CD4-positive, alpha-beta T cell treated with Interleukin-6 for 4 hours (primary cell): ENCODE measurements at places on chromosomes 5 and 9.

DNA sequence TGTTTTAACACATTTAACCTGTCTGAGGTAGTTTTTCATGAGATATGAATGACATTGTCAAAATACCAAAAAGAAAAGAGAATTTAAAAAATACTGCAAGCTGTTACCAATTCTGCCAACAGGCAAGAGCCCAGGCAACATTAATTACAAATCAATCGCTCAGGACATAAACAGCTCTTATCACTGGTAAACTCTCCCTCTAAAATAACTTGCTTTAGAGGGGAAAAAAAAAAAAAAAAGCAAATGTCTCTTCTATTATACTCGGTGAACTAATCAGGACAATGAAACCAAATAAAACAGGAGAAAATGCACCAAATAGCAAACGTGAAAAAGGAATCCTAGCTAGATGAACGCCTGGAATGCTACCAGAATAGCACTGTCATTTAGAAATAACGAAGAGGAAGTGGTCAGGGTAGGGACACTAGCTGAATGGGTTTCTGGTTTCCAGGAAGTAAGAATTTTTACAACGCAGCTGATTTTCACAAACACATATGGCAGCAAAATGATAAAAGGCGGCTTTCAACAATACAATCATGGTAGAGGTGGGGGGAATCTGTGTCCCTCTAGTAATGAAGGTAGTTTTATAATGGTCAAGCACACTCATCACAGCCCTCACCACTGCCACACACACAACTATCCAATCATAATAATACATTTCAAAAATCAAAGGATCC is 94.9 kb downstream of the DENND1A start:
- no peak for DNase-seq

- no peak for DNase-seq
Measured at GRCh38 chr5:39121922-39122321, 47.7 kb upstream of the RICTOR start.

- DNase-seq: no peak
Measured at GRCh38 chr5:127801751-127802476, 98.7 kb downstream of the CCDC192 start.

DNA sequence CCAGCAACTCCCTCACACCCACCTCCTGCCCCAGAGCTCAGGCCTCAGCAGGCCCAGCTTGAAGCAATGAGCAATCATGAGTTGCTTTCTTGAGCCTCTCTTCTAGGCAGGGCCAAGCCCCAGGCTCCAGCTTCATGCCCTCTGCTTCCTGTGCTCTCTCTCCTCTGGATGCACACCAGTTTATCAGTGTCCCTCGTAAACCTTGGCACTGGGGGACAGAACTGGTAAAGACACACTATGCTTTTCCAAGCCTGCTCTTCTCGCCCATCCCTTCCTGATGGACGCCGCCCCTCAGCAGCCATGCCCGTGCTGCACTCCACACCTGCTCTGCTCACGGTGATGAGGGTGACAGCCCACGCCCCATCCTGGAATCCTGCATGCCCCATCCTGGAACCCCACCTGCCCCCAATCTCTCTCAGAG is 49.4 kb upstream of the ORM1 start:
- DNase-seq: no peak

- no peak for DNase-seq
Measured at GRCh38 chr5:39189292-39189955, 29.9 kb downstream of the FYB1 start.

DNA sequence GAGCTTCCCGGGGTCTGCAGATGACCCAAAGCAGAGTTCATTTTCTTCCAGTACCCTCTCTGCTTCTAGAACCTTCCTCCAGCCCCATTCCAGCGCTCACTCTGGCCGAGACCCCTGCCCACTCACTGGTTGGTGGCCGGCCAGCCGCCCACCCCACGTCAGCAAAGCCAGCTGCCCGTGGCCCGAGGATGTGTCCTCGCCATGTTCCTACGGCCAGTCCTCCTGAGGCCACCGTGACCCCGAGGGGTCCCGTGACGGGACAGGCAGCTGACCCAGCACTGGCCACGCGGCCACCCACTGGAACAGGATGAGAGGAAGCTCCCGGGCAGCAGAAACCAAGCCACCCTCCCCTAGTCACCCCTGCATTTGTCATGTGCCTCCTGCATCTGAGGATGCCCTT is 39.1 kb upstream of the SLC6A19 start:
- DNase-seq: no peak

- DNase-seq: no peak
Measured at GRCh38 chr9:87683751-87684626, 41.9 kb upstream of the CTSL start.

GRCh38 chr9:93298498-93299417 is 114.8 kb downstream of the WNK2 start:
- DNase-seq: no peak

DNA sequence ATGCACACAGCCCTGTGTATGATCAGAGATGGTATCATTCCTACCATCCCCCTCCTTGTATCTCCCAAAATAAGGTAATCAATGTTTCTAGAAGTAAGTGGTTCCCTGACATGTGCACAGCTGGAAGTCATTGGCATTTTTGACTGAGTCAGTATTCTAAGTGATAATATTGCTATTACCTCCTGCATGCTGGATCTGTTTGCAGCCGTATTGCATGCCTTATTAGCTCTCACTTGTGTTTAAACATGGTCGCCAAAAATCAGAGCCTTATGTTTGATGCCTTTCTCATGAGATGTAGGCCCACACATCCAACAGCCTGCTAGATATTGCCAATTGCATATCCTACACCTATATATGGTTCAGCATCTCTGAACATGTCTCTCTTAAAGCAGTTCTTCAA is 254.3 kb downstream of the CDH12 start:
- DNase-seq: no peak

- no peak for DNase-seq
Measured at GRCh38 chr5:101160002-101160401, 256.9 kb upstream of the ST8SIA4 start.
